ENCODE measurements at places on chromosomes 16 and 17. TPM values are rescaled to one million over a fixed set of nuclear protein-coding genes. Genes with fewer than 3 reads are reported as not detected.

GRCh38 chr16:58678716-58679115, 5.9 kb downstream of the SLC38A7 start:
- H3K4me3 ChIP-seq: no peak overlapping the region
- H3K36me3 ChIP-seq: peaks cover 62% of the 10 kb centered on the region

- DNase-seq: no peak
- H3K27me3 ChIP-seq: no peaks in the 10 kb centered on the region
- no peak overlapping the region for H3K4me3 ChIP-seq
- peaks cover 76% of the 10 kb centered on the region for H3K4me1 ChIP-seq
- peaks cover 11% of the 10 kb centered on the region for H3K36me3 ChIP-seq
Observed at GRCh38 chr16:89357055-89357816, 133.1 kb downstream of the ANKRD11 start.

DNA sequence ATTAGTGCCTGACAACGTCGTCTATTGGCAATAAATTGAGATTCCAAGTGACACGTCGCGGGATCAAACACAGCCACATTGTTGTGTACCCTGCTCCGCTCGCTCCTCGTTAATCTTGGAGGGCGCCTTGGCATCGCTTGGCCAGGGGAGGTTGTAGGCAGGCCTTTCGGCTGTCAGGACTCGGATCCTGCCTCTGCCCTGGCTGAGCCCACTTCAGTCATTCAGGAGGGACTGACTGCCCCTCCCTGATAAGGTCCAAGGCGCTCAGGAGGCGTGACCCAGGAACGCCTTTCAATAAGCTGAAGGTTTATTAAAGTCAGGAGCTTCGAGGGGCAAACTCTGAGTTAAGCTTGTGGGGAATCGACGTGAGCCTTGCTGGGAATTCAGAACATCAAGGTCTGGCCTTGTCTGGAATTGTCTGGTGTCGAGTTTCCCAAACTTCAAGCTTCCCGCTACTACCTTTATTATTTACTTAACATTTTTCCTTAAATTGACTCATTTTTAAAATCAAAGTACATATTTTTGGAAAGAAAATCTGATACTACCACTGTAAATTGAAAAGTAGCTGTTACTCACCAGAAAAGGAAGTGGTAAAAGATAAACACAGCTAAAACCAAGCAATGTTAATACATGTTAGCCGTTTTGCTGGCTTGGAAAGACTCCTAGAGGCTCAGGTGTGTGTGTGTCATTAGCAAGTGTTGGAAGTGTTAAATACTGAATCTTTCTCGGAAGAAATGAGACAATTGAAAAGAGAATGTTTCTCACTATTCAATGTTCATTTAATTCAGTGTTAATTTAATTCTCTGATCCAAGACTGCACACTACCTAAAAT, 5.3 kb upstream of the IRX3 start:
- H3K27ac ChIP-seq: no peak overlapping the region
- H3K36me3 ChIP-seq: no peaks in the 10 kb centered on the region
- H3K27me3 ChIP-seq: peaks cover 69% of the 10 kb centered on the region
- peak; percentile 17 for DNase-seq

DNA sequence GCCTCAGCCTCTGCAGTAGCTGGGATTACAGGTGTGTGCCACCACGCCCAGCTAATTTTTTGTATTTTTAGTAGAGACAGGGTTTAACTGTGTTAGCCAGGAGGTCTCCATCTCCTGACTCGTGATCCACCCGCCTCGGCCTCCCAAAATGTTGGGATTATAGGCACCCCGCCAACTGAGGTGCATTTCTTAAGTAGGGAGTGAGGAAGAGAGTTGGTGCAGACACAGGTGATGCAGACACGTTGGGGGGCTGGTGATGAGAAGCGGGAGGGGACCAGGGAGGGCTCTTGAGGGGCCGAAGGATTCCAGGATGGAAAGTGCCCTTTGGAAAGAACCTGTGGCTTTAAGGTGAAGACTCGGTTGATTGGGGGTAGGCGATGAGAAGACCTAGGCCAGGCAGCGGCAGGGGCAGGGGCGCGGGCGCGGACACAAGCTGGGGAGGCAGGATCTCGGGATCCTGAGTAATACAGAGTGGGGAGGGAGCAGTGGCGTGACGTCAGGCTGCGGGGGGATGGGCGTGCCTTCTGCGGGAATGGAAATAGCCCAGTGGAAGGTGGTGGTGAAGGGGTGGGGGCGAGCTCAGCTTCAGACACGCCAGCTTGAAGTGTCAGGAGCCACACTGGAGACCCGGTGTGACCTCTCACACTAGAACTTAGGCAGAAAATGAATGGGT, 2.5 kb upstream of the ATP6V0C start:
- no peak overlapping the region for H3K4me3 ChIP-seq
- H3K4me1 ChIP-seq: peaks cover 40% of the 10 kb centered on the region
- H3K36me3 ChIP-seq: peaks cover 29% of the 10 kb centered on the region
- no peaks in the 10 kb centered on the region for H3K27me3 ChIP-seq
- H3K27ac ChIP-seq: no peak overlapping the region

DNA sequence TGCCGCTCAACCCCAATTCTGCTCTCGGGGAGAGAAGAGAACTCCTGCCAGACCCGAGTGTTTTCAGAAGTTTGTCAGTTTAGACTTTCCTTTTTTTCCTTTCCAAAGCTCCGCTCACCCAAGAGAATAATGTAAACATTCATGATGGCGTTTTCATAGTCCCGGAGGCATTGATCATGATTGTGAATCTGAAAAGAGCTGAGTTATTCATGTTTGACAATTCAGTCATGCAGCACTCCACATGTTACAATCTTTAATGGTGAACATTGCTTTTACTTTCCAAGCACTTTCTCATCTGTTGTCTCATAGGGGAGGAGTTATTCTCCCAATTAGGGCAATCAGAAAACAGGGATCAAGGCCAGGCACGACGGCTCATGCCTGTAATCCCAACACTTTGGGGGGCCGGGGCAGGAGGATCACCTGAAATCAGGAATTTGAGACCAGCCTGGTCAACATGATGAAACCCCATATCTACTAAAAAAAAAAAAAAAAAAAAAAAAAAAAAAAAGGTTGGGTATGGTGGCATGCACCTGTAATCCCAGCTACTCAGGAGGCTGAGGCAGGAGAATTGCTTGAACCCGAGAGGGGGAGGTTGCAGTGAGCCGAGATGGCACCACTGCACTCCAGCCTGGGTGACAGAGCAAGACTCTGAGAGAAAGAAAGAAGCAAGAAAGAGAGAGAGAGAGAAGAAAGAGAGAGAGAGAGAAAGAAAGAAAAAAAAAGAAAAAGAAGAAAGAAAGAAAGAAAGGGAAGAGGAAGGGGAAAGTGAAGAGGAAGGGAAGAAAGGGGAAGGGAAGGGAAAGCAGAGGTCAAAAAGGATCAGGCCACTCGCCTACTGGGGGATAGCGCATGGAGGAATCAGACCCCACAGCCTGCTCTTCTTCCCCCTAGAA, 70.0 kb upstream of the TNRC6C start:
- H3K27ac ChIP-seq: peak overlapping the region; percentile 74
- H3K4me1 ChIP-seq: peaks cover 48% of the 10 kb centered on the region
- H3K4me3 ChIP-seq: peak overlapping the region; percentile 65
- H3K36me3 ChIP-seq: no peaks in the 10 kb centered on the region
- H3K27me3 ChIP-seq: peaks cover 8% of the 10 kb centered on the region

GRCh38 chr17:44677136-44677535, 12.4 kb downstream of the CCDC43 start:
- H3K27ac ChIP-seq: no peak overlapping the region
- peaks cover 4% of the 10 kb centered on the region for H3K36me3 ChIP-seq

DNA sequence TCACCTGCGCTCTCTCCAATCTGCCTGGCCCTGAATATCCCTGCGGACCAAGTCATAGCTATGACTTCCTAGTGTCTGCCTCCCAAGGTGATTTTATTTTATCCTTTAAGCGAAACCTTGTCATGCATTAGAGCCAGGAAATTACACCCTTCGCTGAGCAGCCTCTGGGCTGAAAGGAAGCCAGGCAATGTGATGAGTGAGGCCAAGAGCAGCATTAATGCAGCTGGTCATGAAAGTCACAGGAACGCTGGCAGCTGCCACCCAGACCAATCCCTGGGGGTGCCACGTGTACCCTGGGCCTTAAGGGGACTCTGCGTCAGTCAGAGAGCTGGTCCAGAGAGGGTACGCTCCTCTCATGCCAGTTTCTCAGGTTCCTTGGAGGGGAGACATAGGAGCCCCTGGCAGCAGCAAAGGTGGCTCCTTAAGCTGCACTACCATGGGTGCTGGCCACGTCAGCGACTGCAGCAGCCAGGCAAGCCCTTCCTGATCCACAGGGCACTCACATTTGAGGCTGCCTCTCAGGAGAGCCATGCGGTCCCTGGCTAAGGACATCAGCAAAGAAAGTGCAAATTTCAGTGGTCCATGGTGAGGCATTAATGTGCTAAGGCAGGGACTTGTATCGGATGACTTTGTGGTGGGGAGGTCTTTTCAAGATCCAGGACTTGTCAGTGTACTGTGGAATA, 42.7 kb upstream of the WSCD1 start:
- peaks cover 5% of the 10 kb centered on the region for H3K4me1 ChIP-seq
- H3K4me3 ChIP-seq: no peak overlapping the region
- DNase-seq: no peak
- H3K36me3 ChIP-seq: no peaks in the 10 kb centered on the region
- H3K27me3 ChIP-seq: no peaks in the 10 kb centered on the region
- H3K27ac ChIP-seq: no peak overlapping the region

The C1QTNF1 gene
- total RNA-seq: 9.0 TPM

The ODAD4 gene
- total RNA-seq: 2.0 TPM

The PGS1 gene
- 38.7 TPM for total RNA-seq

The WRAP53 gene
- total RNA-seq: 13.4 TPM

Measured in spinal cord (tissue), 10 donors.